Neural progenitor cell (in vitro differentiated cells): ENCODE measurements at places on chromosomes 16 and 17.

GRCh38 chr17:78307887-78308638 lies 51.8 kb downstream of the SOCS3 start:
- DNase-seq, result no peak

GRCh38 chr17:55056526-55056925 lies 88.0 kb downstream of the STXBP4 start:
- no peak for DNase-seq

GRCh38 chr16:65119901-65120401 lies 1.9 kb downstream of the CDH11 start:
- DNase-seq, result peak; percentile 62

DNA sequence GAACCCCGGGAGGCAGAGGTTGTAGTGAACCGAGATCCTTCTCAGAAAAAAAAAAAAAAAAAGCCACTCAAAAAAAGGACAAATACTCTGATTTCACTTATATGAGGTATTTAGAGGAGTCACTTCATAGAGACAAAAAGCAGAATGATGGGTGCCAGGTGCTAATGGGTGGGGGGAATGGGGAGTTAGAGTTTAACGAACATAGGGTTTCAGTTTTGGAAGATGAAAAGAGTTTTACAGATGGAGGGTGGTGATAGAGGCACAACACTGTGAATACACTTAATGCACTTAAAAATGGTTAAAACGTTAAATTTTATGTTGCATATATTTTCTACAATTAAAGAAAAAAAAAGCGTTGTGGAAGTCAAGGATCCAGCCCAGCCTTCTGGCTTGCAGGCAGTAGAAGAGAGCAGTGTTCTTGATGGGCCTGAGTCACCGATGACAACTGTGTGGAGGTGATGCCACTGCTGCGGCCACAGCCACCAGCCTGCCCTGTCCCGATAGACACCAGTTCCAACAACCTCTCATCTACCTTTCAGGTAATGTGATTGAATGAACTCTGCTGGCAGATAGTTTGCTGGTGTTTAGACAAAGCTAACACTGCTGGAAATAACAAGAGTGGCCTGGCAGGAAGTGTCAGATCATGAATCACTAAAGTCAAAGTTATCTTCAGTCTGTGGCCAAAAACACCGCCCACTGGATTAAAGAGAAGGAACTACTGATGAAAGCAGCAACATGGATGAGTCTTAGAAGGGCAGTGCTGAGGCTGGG lies 49.9 kb upstream of the COX10 start:
- DNase-seq, result no peak

- DNase-seq, result no peak
Measured at GRCh38 chr17:44105483-44105882, 18.0 kb downstream of the HDAC5 start.

- DNase-seq, result no peak
Measured at GRCh38 chr16:81224824-81225223, 13.7 kb upstream of the BCO1 start.

- no peak for DNase-seq
Measured at GRCh38 chr16:17126156-17126555, 344.6 kb downstream of the XYLT1 start.

DNA sequence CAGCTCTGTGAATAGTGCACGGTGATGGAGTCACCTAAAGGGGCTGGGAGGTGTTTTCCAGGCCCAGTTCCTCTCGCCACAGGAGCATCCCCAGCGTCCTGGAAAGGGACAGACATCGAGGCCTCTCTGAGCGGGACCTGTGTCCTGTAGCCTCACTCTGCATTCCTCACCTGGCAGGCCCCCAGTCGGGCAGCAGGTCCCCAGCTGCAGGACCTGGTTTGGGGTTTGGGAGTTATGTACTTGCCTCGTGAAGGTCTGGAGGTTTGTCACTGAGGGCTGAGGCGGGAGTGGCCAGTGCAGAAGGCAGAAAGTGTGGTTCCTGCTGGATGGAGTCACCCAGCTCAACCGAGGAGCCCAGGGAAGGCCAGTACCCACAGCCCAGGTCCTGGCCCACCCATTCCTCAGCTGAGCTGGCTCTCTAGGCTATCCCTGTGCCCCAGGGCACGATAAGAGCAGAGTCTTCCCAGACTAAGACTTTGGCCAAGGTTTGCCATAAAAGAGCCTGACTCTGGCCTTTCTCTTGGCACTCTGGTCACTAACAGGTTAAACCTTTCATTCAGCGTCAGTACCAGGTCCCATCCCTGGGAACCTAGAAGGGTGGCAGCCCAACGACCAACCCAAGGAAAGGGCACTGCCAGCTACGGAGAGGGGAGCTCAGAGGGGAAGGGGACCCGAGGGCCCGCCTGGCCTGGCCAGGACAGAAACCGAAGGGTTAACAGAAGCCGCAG lies 24.4 kb downstream of the TBX4 start:
- DNase-seq, result no peak

- DNase-seq, result no peak
Measured at GRCh38 chr17:75032720-75033280, 14.0 kb downstream of the ATP5PD start.

GRCh38 chr17:37259030-37259735 lies 116.6 kb upstream of the C17orf78 start:
- DNase-seq, result no peak

GRCh38 chr17:16872351-16873173 lies 99.4 kb downstream of the TNFRSF13B start:
- DNase-seq, result no peak

- DNase-seq, result no peak
Measured at GRCh38 chr17:28758411-28759121, 14.8 kb downstream of the TRAF4 start.

- peak; percentile 84 for DNase-seq
Measured at GRCh38 chr17:38703742-38704605, 1.1 kb upstream of the MLLT6 start.

GRCh38 chr17:61784510-61784909 lies 78.8 kb downstream of the BRIP1 start:
- no peak for DNase-seq

GRCh38 chr17:73713136-73713535 lies 68.9 kb upstream of the SDK2 start:
- peak; percentile 56 for DNase-seq

GRCh38 chr16:48619547-48619946 lies 9.6 kb upstream of the N4BP1 start:
- DNase-seq, result no peak

- no peak for DNase-seq
Measured at GRCh38 chr17:62737513-62737912, 70.6 kb downstream of the MARCHF10 start.
